ENCODE measurements at places on chromosomes 5 and 9. TPM values are rescaled to one million over a fixed set of nuclear protein-coding genes. Genes with fewer than 3 reads are reported as not detected.

GRCh38 chr5:171310212-171310818 lies 1.3 kb downstream of the TLX3 start:
- DNase-seq: no peak

Gene FBXL7
- polyA plus RNA-seq: 35.4 TPM

DNA sequence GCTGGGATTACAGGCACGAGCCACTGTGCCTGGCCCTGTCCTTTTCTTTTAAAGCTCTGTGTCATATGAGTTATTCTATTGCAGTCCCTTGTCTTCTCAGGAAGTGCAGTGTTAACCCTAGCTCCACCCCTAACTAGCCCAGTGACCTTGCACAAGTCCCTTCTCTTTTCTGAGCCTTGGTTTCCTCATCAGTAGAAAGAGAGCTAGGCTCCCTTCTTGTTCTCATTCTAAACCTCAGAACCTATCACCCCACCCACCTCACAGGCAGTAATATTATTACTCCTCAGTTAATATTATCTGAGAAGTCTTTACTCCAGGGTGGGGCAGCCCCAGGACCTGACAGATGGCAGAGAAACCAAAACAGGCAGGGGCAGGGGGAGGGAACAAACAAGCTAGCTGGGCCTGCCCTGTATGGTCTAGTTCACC lies 7.2 kb downstream of the CYFIP2 start:
- DNase-seq: no peak

DNA sequence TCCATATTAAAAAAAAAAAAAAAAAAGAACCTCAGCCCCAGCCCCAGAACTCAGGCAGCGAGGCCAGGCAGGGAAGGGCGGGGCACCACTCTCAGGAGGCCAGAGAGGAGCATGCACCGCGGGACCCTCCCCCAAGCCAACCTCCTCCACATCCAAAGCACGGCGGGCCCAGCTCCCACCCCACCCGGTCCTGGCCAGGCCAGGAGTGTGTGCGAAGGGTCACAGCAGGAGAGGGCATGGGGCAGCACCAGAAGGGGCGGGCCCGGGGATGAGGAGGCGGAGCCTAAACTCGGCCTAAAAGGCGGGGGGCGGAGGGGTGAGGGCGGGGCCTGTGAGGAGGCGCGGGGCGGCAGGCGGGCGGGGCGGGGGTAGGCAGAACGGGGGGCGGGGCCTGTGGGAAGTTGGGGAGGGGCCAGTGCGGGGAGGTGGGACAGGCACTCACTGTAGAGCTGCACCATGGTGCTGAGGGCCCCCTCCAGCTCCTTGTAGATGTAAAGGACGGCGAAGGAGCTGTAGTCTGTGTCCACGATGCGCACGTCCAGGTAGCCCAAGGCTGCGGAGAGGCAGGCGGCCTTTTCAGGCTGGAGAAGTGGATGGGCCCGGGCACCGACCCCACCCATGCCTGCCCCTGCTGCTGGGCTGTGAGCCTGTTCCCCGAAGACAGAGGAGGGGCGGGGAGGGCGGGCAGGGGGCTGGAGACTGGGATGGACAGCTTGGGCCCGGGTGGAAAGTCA lies 1.2 kb downstream of the LCN15 start:
- DNase-seq: no peak

Gene FAM221B
- polyA plus RNA-seq: 0.48 TPM

DNA sequence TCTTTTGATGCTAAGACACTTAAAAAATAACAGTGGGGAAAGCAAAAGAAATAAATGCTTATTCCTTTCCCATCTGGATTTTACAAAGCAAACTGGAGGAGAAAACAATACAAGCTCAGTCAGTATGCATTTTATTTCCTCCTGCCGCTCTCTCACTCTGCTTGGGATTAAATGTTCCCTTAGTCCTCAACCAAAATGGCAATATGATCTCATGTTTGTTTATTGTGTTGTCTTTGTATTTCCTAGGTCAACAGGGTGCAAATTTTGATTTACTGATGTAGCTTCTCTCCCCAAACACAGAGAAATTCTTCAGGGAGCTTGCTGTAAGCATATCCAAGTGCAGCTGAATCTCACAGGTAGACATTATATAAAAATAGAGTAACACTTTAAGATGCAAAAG lies 92.1 kb upstream of the ERBIN start:
- DNase-seq: no peak

- no peak for DNase-seq
Observed at GRCh38 chr5:120913396-120913795, 449.3 kb downstream of the PRR16 start.
